Peyer's patch (tissue), 4 donors: ENCODE measurements at places on chromosomes 11 and 22.
A peak's percentile ranks its signal among the peaks of the same experiment; 100 is the strongest.

DNA sequence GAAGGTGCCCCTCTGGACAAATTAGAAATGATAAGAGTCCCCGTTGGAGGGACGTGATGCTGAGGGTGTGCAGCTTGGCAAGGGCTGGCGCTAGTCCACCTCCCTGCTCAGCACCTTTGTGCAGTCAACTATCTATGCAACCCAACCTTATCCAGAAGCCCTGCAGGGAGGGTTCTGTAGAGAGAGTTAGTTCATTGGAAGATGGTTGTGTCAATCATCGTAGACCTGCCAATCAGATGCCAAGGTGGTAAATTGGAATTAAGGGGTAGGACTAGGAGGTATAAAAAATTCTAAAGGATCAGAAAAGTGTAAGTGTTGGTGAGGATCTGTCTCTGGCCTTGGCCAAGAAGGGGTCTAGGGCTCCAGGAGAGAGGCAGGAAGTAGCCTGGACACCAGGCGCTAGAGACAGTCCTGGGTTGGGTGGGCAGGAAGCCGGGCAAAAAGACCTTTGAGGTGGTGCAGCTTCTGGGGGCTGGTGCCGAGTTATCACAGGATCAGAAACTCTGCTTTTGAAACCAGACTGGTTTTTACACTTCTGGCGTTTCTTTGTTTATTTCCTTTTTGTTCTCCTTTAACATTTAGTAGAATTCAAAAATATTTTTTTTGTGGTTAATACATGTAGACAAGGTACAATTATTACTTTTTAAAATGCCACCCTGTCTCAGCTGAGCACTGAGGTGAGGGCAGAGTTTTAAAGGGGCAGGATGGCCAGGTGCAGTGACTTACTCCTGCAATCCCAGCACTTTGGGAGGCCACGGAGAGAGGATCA lies 1.6 kb downstream of the C1QTNF6 start:
- peak; percentile 47 for DNase-seq

DNA sequence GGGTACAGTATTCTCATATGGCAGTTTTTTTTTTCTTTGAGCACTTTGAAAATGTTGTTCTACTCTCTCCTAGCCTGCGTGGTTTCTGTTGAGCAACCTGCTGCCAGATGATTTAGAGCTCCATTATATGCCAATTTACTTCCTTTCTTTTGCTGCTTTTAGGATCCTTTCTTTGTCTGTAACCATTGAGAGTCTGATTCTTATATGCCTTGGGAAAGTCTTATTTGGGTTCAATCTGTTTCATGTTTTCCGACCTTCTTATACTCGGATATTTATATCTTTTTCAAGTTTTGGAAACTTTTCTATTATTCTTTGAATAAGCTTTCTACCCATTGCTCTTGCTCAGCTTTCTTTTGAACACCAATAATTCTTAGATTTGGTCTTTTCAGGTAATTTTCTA lies 138.1 kb upstream of the RAG2 start:
- no peak for DNase-seq

DNA sequence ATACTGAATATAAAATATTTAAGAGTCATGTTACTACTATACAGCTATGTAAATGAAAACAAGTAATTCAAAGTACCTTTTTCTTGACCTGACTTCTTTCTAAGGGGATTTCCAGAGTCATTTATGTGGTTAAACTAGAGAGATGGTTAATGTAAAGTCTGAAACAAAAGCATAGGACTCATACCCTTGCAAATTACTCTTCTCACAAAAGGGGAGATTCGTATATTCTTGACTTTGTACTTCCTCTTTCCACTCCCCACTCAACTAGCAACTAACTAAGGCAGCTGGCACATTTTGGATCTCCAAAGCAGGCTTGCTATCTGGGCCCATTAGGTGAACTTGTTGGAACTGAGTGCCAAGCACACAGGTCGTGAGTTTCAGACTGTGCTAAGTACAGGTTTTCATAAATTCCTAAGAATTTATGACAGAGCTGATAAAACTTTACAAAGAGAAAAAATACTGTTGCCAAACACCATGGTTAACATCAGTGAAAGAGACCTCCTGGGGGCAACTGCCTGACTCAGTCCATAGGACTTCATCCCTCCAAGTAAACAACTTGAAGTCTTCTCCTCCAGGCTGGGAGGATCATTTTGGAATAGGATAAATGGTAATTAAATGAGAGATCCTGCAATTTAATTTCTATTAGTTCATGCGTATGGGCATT lies 77.0 kb upstream of the DDI1 start:
- no peak for DNase-seq

GRCh38 chr22:33034753-33035152 lies 23.4 kb downstream of the SYN3 start:
- DNase-seq, result no peak

- no peak for DNase-seq
These were observed 87.1 kb downstream of the CEP164 start for GRCh38 chr11:117414724-117415123.

GRCh38 chr11:81380395-81380794 lies 1353.3 kb downstream of the FAM181B start:
- DNase-seq, result no peak

- peak; percentile 91 for DNase-seq
These were observed 60.2 kb upstream of the SORL1 start for GRCh38 chr11:121391914-121392313.

- no peak for DNase-seq
These were observed 363.7 kb downstream of the NXPE2 start for GRCh38 chr11:115042002-115042401.

DNA sequence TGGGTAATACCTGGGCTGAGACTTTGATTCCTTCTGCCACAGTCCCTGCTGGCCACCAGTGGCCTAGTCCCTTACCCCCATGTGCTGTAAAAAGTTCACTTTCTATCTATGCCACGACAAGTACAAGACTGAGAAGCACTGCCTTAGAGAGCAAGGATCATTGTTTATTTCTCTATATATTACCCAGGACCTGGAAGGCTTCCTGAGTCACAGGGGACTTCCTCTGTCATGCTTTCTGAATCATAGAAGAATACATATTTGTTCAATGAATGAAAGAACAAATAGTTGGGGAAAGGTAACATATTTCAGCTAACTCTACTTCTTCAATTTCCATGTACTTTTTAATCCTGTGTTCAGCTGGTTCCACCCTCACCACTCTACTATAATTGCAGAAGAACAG lies 5.5 kb upstream of the SYT9 start:
- DNase-seq, result no peak

DNA sequence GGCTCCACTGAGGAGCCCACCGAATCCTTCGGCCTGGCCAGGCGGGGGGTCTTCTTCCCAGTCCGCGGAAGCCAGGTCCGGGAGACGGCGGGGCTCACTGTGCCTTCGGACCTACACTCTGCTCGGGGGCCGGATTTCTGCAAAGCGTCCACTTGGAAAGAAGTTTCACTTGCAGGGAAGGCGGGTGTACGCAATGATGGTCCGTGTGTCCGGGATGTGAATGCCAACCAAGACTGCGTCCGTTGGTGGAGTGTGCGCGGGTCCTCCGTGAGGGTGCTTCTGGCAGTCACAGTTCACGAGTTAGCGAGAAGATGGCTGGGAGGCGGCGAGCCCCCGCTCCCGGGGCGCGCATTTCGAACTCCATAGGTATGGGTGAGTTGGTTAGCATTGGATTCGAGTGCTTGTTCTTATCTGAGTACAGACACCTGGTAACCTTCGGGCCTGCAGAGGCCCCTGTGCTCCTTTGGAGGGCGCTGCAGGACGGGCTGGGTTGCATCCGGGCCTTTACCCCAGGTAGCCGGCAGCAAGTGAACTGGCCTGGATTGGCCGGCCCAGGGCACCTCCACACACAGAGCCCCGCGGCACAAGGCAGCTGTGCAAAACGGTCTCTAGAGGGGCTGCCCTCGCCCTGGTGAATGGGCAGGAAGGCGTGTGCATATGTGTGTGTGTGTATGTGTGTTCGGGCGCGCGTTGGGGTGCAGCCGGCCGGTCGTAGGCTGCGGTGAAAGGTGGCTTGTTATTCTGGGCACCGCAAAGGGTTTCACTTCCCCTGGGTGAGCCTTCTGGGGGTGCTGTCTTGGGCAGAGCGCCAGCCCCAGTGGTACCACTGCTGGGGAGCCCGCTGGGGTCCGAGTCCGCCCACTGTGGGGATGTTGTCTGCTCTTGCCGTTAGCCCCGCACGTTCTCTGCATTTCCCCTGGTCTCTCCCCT lies 13.3 kb upstream of the CYP2R1 start:
- DNase-seq, result peak; percentile 90

- DNase-seq, result peak; percentile 89
These were observed 1.5 kb downstream of the MAFF start for GRCh38 chr22:38203090-38203810.

DNA sequence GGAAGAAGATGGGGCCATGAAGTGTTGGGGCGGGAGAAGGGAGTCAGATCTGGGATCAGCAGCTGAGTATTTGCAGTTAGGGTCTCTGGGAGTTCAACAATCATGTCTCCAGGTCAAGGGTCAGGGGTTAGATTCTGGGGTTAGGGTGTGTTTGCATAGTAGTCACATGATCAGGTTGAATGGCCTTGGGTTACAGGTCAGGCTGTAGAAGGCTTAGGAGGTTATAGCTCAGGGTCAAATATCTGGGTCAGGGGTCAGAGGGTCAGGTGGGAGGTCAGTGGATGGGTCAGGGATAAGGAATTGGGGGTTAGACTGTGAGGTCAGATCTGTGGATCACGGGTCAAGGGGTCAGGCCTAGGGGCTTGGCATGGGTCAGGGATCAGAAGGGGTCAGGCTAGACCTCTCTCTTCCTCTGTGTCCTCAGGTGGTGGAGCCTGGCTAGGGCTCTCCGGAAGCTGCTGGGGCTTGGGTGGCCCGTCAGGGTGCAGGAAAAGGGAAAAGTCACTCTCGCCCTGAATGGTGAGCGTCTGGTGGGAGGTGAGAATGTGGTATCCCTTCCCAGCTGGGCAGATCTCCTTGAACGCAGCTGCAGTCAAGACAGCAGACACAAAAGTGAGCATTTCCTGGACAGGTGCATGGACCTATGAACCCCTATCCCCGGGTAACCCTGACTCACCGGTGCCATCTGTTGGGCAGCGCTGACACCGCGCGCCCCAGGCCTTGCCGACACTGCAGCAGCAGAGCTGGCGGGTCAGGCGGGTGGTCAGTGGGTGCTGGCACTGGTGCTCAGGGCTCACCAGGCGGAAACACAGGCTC lies 6.4 kb downstream of the LTBP3 start:
- peak; percentile 94 for DNase-seq

DNA sequence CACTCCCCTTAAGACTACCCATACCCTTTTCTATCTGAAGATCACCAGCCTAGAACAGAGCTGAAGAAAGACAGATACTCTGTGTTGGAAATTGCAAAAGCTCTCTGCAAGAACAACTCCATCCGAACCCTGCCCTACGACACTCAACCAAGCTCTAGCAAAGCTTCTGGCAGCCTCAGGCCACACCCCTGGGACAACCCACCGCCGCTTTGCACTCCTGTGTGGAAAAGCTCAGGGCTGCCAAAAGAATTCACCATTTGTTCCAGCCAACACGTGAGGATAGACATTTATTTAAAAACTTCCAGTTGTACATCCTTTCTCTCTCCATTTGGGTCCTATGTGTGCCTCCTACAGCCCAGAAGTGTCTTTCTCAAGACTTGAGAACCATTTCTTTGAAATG lies 62.4 kb upstream of the CD5 start:
- no peak for DNase-seq

DNA sequence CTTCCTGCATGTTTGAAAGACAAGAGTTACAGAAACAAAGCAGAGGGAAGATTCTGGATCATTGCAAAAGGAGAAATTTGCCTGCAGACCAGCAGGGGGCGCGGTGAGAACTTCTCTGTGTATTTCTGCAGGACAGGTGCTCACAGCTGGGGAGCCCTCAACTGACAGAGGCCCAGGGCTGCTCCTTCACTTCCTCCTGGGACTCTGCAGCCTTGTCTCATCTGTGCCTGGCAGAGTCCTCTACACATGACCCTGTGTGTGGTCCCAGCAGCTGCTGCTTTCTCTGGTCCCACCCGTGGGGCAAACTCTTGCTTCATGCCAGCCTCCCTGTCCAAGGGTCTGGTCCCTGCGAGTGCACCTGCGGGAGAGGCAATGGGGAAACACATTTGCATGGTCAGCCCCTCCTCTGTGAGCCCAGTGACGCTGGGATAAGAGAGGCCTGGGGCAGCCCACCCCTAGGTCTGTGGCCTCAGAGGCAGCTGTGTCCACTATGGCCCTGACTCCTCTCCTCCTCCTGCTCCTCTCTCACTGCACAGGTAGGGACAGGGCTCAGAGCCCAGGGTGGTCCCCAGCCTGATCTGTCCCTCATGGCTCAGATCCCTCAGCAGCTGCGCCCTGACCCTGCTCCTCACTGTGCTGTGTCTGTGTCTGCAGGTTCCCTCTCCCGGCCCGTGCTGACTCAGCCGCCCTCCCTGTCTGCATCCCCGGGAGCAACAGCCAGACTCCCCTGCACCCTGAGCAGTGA lies 43.2 kb upstream of the VPREB1 start:
- DNase-seq, result peak; percentile 84

DNA sequence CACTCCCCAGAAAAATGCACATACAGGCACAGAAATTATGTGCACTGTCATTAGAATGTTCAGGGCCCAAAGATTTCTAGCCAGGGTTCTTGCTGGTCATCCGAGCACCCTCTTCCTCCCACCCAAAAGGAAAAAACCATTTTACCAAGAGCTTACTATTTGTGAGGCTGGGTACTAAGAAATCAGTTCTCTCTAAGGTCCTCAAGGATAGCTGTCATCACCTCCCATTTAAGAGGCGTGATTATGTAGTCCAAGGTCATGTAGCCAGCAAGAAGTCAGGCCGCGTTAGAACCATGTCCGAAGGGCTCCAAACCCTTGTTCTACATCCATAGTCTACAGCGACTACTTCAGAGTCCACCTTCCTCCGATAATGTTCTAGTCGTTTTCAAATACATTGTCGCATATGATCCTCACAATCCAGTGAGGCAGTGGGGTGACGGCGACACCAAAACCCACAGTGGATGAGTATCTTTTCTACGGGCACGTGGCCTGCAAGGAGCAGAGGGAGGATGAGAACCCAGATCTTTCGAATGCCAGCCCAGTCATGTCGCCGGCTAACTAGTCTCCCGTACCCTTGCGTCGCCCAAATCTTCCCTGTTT lies 634 bp downstream of the TIMM8B start:
- DNase-seq, result no peak

DNA sequence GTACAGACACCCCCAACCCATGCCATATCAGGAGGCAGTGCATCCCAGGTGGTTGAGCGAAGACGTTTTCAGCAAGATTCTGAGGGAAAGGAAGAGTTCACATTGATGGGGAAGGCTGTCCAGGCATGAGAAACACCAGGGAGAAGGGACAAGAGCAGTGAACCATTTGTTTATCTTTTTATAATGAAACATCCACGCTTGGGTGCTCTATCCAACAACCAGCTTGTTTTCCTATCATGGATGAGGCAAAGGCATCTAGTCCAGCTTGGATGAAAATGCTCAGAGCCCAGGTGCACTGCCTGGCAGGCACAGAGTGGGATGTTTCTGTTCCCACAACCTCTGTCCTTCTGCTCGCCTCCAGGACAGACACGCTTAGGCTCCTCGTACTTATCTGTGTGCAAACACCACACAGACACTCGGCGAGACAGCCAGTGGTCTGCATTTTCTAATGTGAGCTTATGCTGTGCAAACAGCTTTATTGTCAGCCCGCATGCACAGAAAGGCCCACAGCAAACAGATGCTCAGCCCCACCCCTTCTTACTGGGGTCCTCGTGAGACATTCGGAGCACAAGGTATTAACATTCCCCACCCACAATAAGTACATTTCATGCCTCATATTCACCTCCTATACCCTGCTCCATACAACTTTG lies 45.4 kb upstream of the NTM start:
- no peak for DNase-seq
